ENCODE measurements at places on chromosomes 12 and 14.

GRCh38 chr14:105881021-105881930, 354.9 kb downstream of the TMEM121 start:
- no peak for DNase-seq

DNA sequence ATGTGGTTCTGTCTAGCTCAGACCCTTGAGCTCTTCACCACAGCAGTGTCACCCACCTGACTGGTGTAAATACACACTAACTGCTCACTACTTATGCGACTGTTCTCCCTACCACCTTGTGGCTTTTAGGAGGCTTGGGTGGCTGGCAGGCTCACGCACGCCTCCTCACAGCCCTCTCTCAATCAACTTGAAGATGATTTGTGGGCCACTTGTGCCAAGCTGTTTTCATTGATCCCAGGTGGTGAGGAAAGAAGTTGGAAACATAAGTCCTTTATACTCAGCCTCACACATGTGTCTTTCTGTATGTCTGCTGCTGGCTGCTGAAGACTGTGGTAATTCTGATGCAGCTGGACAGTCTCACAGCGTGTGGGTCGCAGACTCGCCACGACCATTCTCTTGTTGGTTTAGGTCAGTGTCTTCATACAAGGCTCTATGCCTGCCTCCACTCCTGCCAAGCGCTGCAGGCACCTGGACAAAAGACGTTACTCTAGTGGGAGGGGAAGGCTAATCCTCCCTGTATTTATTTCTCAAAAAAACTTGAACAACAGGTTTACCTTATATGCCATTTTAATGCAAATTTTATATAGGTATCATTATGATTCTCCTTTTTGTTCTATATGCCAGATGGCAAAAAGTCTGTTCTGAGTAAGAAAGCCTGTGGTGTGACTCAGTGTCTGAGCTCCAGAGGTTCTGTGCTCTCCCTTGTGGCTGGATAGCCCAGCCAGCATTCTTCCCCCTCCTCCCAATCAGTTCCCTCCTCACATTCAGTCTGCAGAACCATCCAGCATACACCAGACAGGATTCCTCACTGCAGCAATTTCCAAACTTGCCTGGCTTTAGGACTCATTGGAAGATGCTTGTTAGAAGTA, 115.6 kb downstream of the DIP2B start:
- DNase-seq: no peak

DNA sequence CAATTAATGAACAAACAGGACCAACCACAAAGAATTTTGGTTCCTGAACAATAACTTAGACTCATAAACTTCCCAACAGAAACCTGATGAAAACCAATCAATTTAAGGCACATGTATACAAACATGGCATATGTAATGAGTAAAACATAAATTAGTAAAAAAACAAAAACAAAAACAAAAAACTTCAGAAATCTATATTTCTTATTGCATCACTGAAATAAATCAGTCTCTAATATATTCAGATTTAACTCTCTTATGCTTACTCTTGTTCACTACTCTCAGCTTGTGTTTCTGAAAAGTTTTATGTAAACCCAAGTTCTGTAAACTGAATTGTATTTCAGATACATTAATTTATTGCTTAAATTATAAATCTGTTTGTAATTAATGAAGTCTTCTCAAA, 233.7 kb downstream of the SLC25A21 start:
- DNase-seq: no peak

- DNase-seq: no peak
Observed at GRCh38 chr12:111705672-111706071, 19.8 kb downstream of the ACAD10 start.

DNA sequence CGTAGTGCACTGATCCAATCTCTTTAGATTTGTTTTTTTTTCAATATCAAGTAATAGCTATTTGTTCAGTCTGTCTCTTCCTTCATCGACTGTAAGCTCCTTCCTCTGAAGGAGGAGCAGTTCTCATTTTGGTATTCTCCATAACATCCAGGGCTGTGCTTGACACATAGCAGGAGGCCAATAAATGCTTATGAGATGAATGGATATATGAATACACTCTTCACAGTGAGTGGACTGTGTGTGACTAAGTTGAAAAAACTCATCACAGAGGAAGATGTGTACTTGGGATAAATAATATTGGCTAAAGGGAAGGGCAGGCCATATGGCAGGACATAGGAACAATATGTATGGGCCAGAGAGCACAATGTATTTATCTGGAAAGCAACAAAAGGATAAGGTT, 205.3 kb upstream of the PRICKLE1 start:
- DNase-seq: no peak

GRCh38 chr12:6082613-6083012, 41.9 kb downstream of the VWF start:
- no peak for DNase-seq

- no peak for DNase-seq
Observed at GRCh38 chr14:77086017-77086727, 11.9 kb upstream of the CIPC start.

GRCh38 chr12:27782481-27782880, 2.4 kb upstream of the MANSC4 start:
- DNase-seq: no peak

GRCh38 chr12:110641521-110641920, 27.6 kb downstream of the TCTN1 start:
- peak; percentile 65 for DNase-seq

GRCh38 chr14:29654901-29655550, 272.6 kb downstream of the PRKD1 start:
- no peak for DNase-seq

GRCh38 chr12:16020031-16020430, 108.9 kb downstream of the DERA start:
- no peak for DNase-seq

- no peak for DNase-seq
Observed at GRCh38 chr12:18400186-18400585, 138.9 kb downstream of the PIK3C2G start.

GRCh38 chr12:28698553-28698952, 450.5 kb upstream of the FAR2 start:
- DNase-seq: no peak

DNA sequence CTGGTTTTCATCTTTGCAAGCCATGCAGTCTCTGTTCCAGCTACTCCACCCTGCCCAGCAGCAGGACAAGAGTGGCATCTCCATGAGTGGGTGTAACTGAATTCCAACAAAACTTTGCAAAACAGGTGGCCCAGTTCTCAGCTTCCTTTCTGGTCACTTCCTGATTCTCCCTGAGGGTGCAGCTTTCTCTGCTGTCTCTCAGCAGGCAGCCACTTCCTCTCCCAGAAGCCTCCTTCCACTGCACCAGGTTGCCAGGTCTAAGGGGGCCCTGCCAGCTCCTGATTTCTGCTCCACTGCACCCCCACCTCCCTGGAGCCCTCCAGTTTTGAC, 341.0 kb upstream of the FKBP4 start:
- no peak for DNase-seq

DNA sequence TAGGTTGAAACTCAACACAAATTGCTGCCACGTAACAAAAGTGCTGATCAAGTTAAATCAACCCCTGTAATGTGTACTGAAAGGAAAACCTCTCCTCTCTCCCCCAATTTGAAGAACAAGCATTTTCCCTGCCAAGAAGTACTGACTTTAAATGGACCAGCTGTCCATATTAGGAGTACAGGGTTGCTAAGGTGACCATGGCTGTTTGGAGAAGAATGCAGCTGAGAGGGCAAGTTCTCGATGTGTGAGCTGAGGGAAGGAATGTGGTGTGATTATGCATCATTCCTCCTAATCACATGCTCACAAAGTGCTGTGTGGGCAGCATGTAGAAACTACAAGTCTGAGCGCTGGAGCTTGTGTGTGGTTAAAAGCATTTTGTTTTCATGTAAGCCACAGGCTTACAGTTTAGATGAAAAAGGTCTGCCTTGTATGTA, 50.9 kb upstream of the CCT2 start:
- peak; percentile 30 for DNase-seq

GRCh38 chr14:95862243-95862642, 14.4 kb upstream of the TUNAR start:
- DNase-seq: no peak

All from K562 (cell line).